ENCODE measurements at places on chromosomes 12 and 14. TPM values are rescaled to one million over a fixed set of nuclear protein-coding genes. Genes with fewer than 3 reads are reported as not detected.

The PLEKHG7 gene
- not detected for total RNA-seq

The GPR162 gene
- not detected for total RNA-seq

The P2RX2 gene
- not detected for total RNA-seq

The RILPL1 gene
- 5.9 TPM for total RNA-seq

The OASL gene
- 1.9 TPM for total RNA-seq

The TTC6 gene
- not detected for total RNA-seq

The GDF3 gene
- not detected for total RNA-seq

The ZFHX2 gene
- total RNA-seq: 0.62 TPM

The CAMKK2 gene
- 14.1 TPM for total RNA-seq

The MYG1 gene
- 48.3 TPM for total RNA-seq

The TBX5 gene
- not detected for total RNA-seq

The DNAH10 gene
- 0.65 TPM for total RNA-seq

The KRT79 gene
- total RNA-seq: not detected

The OR10A7 gene
- total RNA-seq: not detected

The RNF34 gene
- 77.1 TPM for total RNA-seq

The LMO3 gene
- total RNA-seq: not detected

The GLIPR1L1 gene
- total RNA-seq: not detected

The OR4K15 gene
- total RNA-seq: not detected

The EPYC gene
- total RNA-seq: not detected

The SPIC gene
- total RNA-seq: not detected

The FLVCR2 gene
- 2.1 TPM for total RNA-seq

The SUDS3 gene
- total RNA-seq: 29.8 TPM

The DTX3 gene
- 36.3 TPM for total RNA-seq

The SERPINA5 gene
- total RNA-seq: not detected

All from naive thymus-derived CD8-positive, alpha-beta T cell (primary cell).